ENCODE measurements at places on chromosomes 12 and 14. TPM values are rescaled to one million over a fixed set of nuclear protein-coding genes. Genes with fewer than 3 reads are reported as not detected.

The TIMM9 gene
- 19.0 TPM for total RNA-seq

The GPN3 gene
- total RNA-seq: 12.0 TPM

The TMTC1 gene
- 26.7 TPM for total RNA-seq

The MAP3K9 gene
- total RNA-seq: 0.88 TPM

The TGM1 gene
- 1.5 TPM for total RNA-seq

The CLEC2B gene
- total RNA-seq: 26.2 TPM
